ENCODE measurements at places on chromosomes 2 and 18.

GRCh38 chr2:133097666-133098065 lies 427.7 kb upstream of the LYPD1 start:
- DNase-seq, result no peak

GRCh38 chr2:15687720-15688119 lies 96.1 kb downstream of the DDX1 start:
- DNase-seq, result no peak

GRCh38 chr18:79353267-79353666 lies 42.5 kb upstream of the NFATC1 start:
- no peak for DNase-seq

DNA sequence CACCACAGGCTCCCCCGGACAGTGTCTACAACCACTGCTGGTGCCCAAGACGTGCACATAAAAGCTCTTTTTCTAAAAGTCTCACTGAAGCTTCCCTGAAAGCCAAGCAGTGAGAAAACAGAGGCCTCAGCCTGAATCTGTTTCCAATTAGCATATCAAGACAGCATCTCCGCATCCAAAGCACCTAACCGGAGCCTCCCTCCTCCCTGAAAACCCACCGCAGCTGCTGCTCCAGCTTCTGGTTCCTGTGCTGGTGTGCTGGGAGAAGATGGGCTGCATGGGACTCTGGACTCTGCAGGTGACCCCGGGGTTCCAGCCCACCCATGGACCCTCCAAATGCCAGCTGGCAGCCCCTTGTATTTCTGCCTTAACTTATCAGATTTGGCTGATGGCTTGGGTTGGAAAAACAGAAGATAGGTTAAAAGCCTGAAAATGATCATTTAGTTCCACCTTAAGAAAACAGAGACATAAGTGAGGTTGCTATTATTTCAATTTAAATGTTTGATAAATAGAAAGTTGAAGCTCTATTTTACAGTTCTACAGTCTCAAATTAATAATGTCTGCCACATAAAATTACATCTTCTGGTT lies 103.3 kb downstream of the TMEM18 start:
- no peak for DNase-seq

DNA sequence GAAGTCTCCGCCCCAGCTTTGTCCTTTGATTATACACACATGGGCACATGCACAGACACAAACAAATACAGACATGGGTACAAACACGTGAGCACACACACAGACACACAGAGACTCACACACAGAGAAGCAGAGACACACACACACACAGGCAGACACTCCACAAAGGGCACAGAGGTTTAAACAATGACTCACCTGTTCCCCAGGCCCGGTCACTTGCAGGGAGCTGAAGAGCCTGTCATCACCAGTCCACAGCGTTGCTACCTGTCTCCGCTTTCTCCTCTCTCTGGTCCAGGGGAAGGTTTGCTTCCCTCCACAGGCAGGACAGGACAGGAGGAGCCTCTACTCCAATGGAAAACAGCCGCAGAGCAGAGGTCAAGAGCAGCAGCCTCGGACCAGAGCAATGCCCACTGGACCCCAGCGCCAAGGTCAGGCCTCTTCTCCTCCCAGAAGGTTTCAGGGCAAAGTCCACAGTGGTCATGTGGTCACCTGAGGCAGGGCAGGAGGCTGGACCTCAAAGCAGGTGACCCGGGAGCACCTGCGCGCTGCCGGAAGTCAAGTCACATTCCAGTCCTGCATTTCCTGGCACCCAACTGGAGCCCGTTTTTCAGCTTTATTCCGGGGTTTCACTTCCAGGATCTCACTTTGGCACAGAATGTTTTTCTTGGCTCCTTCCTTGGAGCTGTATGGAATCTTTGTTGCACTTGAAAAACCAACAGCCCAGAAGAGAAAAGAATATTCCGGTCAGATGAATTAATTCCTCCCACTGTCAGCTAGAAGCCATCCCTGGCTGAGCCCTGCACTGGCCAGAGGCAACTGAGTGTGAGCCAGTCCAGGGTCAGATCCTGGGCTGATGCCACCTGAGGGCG lies at the start of gene RAB17:
RAB17 (minus strand) TSS at position 463 of the 869 bp plus-strand sequence. CDS start 4,580 bp downstream, outside the sequence.
- DNase-seq, result no peak

DNA sequence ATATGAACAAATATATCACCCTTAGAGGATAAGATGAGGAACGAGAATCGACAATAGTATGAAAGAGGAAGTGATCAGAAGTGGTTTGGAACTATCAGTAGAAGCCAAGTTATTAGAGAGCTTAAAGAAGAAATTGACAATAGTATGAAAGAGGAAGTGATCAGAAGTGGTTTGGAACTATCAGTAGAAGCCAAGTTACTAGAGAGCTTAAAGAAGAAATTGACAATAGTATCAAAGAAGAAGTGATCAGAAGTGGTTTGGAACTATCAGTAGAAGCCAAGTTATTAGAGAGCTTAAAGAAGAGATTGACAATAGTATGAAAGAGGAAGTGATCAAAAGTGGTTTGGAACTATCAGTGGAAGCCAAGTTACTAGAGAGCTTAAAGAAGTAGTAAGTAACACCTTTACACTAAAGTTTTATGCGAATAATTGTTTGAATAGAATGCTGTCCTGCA lies 175.5 kb downstream of the ZNF407 start:
- DNase-seq, result no peak

GRCh38 chr18:67194886-67195285 lies 321.6 kb downstream of the DSEL start:
- DNase-seq, result no peak

GRCh38 chr2:176443946-176444345 lies 174.7 kb downstream of the MTX2 start:
- no peak for DNase-seq

DNA sequence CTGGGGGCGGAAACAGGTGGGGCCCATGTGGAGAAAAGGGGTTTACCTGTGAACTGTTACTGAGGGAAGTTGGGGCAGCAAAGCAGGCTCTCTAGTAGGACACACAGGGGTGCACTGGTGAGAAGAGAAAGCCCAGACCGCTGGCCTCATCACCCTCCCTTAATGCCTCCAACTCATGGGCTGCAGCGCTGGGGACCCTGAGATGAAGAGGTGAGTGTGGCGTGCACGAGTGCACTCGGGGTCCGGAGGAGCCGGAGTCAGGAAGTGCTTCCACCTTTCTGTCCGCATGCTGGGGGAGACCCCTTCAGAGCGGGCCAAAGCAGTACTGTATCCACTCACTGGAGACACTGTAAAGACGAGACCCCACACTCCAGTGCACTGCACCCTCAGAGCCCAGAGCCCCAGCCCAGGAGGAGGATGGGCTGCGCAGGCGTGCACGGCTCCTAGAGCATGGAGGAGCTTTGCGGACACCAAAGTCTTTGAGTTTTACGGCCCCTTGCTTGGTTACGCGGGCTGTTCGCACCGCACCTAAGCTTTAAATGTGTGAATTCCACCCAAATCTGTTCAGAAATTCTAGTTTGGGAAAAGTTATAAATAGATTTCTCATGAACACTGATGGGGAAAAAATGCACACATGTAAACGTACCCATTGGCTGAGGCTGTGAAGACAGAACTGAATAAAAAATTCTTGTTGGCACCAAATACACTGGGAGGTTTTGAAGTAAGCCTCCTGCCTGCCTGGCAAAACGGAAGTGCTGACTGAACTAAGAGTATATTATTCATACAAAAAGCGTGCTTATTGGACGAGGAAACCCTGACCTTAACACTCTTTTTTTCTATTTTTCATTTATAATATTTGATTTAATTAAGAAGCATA lies 45.4 kb upstream of the PPP4R1 start:
- DNase-seq, result no peak

DNA sequence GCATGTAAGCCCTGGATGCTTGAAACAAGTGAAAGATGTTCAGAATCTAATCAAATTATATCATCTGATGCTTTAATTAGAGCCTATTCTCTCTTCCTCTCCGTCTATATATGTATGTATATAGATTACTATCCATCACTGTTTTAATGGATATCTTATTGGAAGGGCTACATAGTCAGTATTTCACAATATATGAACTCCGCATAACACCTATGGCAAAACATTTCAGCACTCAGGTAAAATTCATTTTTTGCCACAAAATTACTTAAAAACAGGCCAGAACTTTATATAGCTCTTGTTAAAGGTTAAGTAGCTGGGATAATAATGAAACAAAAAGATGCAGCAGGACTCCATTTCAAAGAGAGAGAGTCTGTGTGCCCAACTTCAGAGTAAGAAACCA lies 1.2 kb downstream of the PJVK start:
- no peak for DNase-seq

DNA sequence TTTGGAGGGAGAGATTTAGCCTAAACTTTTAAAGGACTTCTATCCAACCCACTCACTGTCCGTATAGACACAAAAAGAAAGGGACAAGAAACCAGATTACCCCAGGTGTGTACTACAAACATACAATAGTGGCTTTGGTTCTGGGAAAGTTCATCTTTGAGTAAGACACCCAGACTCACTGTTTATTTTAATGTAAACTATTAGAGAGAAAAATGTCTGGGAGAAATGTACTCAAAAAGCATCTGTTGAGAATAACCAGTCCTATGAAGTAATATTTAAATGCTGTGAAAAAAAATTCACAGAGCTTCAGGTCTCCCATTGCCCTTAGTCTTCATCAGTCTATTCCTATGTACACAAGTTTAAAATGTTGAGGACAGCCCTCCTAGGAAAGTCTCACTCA lies 107.5 kb downstream of the SLC8A1 start:
- DNase-seq, result no peak

- DNase-seq, result no peak
Observed at GRCh38 chr18:76432274-76432755, 62.7 kb downstream of the ZNF516 start.

GRCh38 chr2:31693882-31694281 lies 113.1 kb upstream of the SRD5A2 start:
- no peak for DNase-seq

GRCh38 chr2:43854671-43855070 lies 15.9 kb downstream of the ABCG8 start:
- DNase-seq, result no peak

DNA sequence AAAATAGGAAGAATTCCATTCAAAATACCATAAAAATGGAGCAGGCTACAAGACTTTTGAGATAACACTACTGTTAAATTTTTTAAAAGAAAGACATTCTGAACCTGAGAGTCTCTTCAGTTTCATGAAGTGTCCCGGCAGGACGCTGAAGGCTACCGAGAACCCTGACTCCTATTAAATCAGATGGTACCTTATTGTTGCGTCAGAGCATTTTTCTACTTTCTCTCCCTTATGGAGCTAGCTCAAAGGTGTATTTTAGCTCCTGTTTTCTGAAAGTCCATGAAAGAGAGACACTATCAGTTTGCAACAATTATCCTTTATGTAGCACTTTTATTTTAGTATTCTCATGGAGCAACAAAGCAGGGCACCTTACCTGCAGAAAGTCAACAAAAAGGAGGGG lies 626.7 kb downstream of the IRS1 start:
- DNase-seq, result no peak

DNA sequence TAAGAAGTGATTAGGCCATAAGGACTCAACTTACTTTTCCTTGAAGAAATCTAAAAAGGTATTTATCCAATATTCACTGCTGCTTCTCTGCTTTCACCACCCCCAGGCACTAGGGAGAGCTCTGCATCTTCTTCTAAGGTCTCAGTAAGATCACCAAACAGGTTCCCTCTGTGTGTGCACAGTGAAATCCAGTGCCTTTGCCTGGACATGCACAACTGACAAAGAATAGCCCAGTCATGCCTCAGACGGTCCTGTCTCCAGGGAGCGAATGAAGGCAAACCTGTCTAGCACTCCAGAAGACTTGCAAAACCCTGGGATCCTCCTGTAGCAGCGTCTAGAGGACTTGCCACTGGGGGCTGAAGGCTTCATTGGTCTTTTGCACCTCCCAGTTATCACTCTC lies 344.5 kb upstream of the LRATD1 start:
- no peak for DNase-seq

GRCh38 chr18:10213526-10213925 lies 240.9 kb upstream of the APCDD1 start:
- DNase-seq, result no peak

DNA sequence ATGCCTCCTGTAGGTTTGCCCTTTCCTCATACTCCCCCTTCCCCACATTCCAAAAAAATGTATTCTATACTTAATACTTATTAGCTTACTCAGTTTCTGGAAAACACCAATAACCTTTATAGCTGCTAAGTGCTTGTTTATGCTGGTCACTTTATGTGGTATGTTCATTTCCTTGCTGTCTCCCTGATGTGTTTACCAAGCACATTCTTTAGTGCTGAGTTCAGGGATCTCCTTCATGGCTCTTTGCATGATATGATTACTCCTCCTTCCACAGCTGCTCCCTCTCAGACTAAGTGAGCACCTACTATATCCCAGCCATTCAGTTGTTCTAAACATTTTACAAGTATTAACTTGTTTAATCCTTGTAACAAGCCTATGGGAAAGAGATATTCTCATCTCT lies 698.3 kb upstream of the FANCL start:
- no peak for DNase-seq

DNA sequence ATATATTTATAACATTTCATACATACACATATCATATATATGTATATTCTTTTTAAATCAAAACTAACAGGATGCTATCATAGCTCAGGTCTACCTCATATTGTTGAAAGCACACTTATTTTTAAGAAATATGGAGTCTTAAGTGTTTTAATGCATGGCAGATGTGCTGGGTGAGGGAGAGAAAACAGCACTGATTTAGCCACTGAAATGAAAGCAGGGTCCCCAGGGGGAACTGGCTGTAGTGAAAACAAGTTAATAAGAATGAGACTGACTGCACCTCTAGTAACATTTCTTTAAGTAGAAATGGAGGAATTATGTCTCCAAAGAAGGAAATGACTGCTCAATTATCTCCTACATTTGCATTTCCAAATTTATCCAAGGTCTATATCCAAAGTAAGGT lies 857.8 kb downstream of the DCDC2C start:
- no peak for DNase-seq

GRCh38 chr18:45100321-45101105 lies 419.8 kb downstream of the SETBP1 start:
- DNase-seq, result no peak

DNA sequence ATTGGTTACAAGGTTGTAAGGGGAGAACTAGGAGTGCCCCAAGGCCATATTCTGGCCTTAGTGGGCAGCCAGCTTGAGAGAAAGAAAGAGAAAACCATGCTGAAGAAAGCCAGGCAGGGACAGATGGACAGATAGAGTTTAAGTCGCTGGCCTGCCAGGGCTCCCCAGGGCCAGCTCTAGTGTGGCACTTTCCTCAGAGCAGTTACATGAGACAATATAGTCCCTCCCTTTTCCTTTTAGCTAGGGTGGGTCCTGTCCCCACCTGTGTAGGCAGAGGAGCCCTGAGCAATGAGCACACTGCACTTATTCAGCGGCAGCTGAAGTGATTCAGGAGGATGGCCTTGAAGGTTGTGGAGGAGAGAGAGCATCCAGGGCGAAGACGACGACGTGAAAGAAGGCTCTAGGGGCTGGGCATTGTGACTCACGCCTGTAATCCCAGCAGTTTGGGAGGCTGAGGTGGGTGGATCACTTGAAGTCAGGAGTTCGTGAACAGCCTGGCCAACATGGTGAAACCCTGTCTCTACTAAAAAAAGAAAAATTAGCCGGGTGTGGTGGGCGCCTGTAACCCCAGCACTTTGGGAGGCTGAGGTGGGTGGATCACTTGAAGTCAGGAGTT lies 152.0 kb upstream of the SLC1A4 start:
- no peak for DNase-seq
